Stimulated activated CD8-positive, alpha-beta memory T cell treated with anti-CD3 and anti-CD28 coated beads, Interleukin-4, amount 100 ng/mL, for 4 hours (primary cell): ENCODE measurements at places on chromosomes 11 and 22.

DNA sequence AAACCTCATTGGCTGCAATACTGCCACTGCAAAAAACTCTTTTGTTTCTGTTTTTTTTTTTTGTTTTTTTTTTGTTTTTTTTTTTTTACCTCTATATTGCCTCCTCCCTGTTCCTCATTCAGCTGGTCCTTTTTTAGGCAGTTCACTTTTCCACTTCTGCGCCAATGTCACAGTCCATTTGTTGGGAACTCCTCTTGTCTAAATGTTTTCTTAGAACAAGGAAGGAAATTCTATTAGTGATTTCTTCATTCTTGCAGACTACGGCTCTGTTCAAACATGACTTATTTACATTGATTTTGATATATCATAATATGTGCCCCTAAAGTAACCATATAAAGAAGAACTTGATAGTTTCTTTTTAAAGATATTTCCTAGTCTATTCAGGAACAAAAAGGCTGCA is 2.9 kb downstream of the FAM118B start:
- DNase-seq = no peak

DNA sequence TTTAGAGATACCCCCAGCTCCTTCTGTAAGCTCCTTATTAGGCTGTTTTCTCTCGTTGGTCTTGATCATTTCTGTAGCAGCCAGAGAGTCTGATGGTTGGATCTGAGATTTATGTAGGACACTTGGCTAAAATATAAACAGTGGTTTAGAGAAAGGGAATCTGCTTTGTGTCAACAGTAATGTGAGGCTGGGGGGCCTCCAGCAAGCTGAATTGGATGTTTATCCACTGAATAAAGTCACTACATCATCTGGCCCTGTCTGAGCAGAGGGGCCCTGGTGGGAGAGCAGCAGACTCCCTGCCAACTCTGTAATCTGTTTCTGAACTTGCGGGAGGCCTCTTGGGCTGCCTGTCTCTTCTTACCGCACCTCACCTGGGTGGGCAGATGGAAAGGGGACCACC is 328.5 kb upstream of the PLET1 start:
- no peak for DNase-seq

DNA sequence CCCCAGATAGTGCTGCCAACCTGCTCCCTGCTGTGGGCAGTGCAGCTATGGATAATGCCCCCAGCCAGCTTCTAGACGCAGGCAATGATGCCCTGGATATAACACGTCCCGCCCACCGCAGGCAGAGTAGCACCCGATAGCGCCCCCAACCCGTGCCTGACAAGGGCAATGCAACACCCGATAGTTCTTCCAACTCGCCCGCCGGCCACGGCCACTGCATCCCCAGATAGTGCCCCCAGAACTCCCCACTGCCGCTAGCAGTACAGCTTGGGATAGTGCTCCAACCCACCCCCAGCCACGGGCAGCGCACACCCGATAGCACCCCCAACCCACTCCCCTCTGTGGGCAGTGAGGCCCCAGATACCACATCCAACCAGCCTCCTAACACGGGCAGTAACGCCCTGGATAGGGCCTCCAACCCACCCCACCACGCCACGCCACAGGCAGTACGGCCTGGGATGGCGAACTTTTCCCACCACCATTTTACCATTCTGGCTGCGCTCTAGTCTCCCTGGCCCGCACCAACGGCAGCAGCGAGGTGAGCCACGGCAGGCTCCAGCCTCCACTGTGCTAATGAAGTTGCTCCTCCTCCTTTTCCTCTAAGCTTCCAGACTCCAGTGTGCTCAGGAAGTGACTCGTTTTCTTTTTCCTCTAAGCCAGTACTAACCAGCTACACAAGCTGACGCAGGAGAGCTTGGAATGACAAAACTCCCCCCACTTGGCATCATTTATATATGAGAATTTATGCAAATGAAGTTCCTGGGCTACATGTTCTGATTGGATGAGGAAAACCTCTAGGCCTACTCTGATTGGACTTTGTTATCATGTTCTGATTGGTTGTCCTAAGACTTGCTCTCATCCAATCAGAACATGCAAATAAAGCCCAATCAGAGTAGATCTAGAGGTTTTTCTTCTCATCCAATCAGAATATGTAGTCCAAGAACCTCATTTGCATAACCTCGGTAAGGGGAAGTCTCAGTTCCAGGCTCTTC is 3.0 kb upstream of the RFPL3 start:
- DNase-seq = no peak

DNA sequence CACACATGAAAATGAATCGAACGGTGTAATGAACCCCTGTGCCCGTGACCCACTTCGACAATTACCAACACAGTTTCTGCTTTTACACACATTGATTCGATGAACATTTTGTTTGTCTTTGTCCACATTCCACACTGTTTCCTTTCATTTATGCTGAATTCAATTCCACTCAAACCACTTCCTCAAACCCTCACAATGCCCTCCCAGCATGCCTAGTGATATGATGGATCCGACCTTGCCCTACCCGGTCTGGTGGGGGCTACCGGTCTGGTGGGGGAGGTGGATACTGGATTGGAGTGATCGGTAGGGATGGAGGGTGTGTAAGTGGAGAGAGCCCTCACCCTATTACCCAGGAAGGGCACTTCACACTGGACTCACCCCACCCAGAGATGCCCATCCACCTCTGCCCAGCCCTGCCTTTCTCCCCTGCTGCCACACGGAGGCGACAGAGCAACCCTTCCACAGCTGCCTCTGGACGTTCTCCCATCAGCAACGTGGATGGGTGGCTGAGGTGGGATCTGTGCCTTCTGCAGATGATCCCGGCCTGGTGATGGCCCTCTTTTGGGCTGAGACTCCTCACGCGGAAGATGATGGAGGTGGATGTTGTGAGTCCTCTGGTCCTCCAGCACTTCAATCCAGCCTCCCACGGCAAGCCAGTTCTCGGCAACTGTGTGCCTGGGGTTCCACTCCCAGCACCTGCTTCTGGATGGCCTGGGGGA is 33.0 kb upstream of the P2RY2 start:
- no peak for DNase-seq

DNA sequence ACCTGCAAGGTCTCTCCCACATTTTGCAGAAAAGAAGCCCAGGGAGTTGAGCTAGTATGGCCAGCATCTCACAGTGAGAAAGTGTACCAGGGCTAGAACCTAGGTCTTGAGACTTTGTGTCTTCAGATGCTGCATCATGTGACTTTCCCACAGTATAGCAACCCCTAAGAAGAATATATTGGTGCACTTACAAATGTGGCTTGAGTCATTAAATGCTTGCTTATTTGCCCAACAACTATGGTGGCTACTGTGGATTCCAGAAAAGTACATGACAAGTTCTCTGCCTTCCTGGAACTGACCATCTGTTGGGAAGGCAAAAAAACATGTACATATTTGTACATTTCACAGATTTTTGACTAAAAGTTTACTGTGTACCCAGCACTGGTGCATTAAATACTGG is 55.0 kb downstream of the POLD3 start:
- no peak for DNase-seq

GRCh38 chr11:20861322-20861721 is 191.9 kb downstream of the NELL1 start:
- no peak for DNase-seq
